Gastroesophageal sphincter (tissue), 4 donors: ENCODE measurements at places on chromosomes 11 and 22. TPM values are rescaled to one million over a fixed set of nuclear protein-coding genes. Genes with fewer than 3 reads are reported as not detected.

The NXPE4 gene
- not detected for total RNA-seq

The APBB1 gene
- total RNA-seq = 75.8 TPM

- peak; percentile 53 for ATAC-seq
These were observed 71.1 kb downstream of the LARGE2 start for GRCh38 chr11:45993531-45994001.

DNA sequence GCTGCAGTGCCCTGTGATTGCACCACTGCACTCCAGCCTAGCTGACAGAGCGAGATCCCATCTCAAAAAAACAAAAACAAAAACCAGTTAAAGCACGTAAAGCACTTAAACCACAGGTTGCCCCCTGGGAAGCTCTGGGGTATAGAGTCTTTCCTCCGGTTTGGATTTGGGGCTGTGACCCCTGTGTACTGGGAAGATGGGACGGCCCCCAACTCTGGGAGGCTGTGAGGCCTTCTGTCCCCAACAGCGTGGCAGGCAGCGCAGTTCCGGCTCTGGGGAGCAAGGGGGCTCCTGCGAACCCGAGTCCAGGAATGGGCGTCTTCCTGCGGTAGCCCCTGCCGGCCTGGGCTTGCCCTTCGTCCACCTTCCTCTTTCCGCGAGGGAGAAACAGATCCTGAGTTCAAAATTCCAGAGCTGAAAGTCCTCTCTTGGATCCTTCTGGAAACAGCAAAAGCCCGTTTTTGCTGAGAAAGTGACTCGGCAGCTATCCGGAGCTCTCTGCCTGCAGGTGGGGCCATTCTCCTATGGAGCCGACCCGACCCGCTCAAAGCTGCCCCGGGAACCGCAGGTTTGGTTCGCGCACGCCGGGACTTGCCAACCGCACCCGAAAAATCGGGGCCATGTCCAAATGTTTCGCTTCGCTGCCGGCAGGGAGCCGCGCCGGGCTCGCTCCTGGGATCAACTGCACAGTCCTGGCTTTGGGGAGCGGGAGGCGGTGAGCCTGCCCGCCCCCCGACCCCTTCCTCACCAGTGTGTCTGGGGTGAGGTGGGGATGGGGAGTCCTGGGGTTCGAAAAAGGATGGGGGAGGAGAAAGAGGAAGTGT is 36.3 kb upstream of the POLA2 start:
- peak; percentile 83 for ATAC-seq

DNA sequence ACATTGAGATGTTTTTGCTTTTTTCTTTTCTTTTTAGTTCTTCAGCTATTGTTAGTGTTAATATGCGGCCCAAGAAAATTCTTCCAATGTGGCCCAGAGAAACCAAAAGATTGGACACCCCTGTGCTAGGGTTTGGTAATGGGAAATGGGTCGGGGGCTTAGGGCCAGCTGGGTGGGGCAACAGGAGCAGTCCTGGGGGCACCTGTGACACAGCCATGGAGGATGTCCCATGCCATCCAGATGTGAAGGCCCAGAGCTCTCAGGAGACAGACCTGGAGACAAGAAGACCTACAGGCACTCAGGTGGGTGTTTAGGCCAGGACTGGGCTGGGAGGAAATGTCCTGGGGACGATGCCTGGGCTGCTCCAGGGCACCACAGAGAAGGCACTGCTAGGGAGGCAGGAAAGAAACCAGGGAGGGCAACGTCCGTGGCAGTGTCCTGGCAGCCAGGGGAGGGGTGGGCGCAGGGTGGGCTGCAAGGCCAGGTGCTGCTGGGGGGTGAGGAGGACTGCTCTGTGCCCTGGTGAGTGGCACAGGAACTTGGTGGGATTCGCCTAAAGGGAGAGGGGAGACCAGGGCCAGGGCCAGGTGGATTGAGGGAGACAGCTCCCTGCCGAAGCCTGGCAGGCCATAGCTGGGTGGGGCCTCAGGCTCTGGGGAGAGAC is 21.4 kb downstream of the RELT start:
- ATAC-seq = no peak
